ENCODE measurements at places on chromosomes 1 and 21.

GRCh38 chr1:192941722-192942411, 117.3 kb downstream of the UCHL5 start:
- DNase-seq: no peak

- no peak for DNase-seq
Observed at GRCh38 chr1:60831780-60832179, 250.6 kb upstream of the NFIA start.

DNA sequence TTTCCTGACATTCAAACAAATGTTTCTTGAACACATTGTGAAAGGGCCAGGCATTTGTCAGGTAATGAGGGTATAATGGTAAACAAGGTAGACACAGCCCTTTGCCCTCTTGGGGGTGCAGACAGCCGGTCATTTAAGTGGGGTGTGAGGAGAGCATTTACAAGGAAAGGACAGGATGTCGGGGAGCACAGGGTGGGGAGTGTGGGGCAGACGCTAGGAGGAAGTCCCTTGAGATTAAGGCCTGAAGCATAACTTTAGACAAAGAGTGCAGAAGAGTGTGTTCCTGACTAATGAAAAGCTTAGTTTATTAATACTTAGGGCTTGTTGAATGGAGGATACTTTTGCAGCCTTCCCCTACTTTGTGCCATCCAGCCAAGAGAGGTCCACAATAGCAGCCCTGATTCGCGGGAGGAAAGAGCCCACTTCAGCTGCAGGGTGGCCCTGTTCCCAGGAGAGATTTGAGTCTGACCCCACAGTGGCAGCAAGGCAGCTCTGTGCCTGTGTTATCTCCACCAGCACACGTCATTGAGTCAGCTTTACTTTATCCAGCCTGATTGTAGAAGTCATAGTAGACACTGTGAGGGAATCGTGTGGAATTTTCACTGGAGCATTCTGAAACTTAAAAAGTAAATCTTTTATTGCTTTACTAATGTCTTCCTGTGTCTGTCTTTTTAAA, 35.1 kb downstream of the MPZL1 start:
- peak; percentile 17 for DNase-seq

DNA sequence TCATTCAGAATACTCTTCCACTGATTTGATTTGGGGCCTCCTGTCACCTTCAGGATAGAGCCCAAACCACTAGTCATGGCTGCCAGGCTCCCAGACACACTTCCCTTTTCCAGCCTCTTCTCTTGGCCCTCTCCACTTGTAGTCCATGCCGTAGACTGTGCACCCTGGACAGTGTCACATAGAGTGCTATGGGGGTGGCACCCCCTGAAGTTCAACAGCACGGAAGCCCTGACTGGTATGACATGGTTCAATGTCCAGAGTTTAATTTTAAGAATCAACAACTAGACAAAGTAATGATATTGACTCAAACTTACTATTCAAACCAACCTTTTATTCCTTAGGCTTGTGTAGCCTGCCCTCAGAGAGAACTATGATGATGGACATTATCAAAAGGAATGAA, 22.3 kb downstream of the FMO2 start:
- no peak for DNase-seq

DNA sequence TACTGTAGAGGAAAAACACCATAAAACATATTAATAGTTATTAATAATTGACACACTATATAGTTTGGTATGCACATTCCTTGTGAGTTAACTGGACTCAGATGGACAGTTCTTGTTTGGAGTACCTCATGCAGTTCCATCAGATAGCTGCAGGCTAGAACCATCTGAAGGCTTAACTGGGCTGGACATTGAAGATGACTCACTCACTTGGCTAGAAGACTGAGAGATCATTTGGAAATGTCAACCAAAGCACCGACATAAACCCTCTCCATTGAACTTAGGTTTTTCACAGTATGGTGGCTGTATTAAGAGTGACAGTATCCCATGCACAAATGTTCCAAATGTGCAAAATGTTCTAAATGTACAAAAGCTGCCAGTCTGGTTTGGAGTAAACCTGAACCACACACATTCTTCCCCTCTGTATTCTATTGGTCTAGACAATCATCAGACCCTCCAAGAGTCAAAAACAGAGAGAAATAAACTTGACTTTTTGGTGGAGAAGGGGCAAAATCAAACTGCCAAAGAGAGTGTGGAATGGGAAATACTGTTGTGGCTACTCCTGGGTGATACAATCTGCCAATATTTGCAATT, 708.4 kb downstream of the KCNT2 start:
- no peak for DNase-seq

DNA sequence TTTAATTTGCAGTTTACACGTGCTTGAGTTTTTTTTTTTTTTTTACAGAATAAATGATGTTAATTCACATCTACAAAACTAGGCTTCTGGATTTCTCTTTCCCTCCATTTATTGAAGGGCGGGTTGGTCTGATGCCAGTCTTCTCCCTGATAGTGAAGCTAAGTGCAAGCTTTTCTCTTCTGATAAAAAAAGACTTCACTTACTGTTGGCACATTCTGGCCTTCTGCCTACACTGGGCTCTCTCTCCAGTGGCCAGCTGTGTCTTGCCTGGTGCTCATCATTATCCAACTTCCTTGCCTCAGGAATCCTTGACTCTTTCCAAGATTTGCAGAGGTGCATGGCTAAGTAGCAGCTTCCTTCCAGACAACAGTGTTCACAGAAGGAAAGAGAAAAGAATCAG, 7.6 kb upstream of the RAP1A start:
- DNase-seq: no peak

DNA sequence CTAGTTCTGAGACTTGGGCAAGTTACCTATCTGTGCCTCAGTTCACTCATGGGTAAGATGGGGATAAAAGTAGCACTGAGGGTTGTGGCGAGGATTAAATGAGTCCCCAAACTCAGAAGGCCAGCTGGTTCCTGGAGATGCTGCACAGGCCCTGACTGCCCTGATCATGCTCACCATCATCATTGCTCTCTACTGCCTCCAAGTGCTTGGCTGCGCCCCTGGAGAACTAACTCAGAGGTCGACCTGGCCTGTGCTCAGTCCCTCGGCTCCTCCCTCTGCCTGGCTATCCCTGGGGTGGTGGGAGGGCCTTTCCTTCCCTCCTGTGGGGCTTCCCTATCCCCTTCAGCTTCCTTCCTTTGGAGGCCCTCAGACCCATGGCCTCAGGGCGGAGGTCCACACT, 5.6 kb downstream of the SLC5A9 start:
- no peak for DNase-seq

DNA sequence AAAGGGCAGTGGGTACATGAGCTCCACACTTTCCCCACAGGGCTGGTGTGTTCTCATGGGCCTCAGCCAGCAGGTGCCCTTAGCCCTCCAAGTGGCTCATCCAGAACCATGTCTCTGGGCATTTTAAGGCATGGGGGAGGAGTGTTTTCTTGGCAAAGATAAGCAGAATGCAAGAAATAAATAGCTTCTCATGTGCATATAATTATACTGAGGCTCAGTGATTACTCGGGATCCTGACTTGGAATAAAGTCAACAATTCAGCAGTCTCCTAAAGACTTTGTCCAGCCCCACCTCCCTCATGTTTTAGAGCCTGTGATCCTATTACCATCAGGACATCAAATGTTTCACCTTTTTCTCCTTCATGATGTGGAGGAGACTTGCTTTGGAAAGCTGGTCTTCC, 92.7 kb upstream of the COG2 start:
- no peak for DNase-seq

GRCh38 chr1:198861636-198862035, 222.8 kb downstream of the PTPRC start:
- DNase-seq: no peak

GRCh38 chr1:47738560-47739182, 258.5 kb downstream of the TRABD2B start:
- peak; percentile 85 for DNase-seq

GRCh38 chr1:203306965-203307541, 1.7 kb downstream of the BTG2 start:
- DNase-seq: no peak

GRCh38 chr1:164693564-164694359, 134.8 kb downstream of the PBX1 start:
- DNase-seq: no peak

DNA sequence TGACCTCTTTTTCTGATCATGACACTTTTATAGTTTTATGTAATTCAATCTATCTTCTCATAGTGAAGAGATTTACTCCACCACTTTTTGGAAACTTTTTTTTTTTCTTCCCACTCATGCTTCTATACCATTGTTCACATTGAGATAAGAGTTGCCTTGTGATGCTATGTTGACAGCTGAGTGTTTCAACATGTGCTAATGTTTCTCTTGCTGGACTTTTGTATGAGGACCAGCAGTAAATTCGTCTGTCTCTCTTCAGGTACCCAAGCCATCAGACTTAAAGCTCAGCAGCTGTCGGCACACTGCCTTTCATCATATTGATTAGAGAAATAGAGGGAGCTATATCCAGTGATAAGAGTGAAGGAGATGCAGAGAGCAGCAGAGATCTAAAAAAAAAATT, 227.0 kb downstream of the GRIK1 start:
- no peak for DNase-seq

- DNase-seq: no peak
Observed at GRCh38 chr1:35655196-35655595, 13.9 kb upstream of the PSMB2 start.

DNA sequence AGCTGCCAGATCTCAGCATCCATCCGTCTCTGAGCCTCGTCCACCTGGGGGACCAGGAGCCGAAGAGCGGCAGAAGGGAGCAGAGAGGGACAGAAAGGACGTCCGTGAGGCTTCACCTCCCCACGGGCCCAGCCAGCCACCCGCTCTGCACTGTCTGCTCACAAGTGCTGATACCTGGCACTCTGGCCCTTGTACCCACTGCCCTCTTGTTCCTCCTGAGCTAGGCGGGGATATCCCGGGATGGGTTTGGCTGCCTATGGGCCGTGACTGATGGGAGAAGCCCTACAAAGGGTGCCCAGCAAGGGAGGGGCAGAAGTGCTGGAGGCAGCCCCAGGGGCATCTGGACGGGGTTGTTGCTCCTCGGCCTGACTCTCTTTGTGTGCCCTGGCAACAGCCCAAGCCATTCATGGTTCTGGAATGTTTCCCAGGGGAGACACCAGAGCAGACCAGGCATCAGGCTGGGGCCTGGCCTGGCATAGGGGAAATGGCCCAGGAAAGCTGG, 57.6 kb downstream of the LDLRAD2 start:
- DNase-seq: peak; percentile 29

DNA sequence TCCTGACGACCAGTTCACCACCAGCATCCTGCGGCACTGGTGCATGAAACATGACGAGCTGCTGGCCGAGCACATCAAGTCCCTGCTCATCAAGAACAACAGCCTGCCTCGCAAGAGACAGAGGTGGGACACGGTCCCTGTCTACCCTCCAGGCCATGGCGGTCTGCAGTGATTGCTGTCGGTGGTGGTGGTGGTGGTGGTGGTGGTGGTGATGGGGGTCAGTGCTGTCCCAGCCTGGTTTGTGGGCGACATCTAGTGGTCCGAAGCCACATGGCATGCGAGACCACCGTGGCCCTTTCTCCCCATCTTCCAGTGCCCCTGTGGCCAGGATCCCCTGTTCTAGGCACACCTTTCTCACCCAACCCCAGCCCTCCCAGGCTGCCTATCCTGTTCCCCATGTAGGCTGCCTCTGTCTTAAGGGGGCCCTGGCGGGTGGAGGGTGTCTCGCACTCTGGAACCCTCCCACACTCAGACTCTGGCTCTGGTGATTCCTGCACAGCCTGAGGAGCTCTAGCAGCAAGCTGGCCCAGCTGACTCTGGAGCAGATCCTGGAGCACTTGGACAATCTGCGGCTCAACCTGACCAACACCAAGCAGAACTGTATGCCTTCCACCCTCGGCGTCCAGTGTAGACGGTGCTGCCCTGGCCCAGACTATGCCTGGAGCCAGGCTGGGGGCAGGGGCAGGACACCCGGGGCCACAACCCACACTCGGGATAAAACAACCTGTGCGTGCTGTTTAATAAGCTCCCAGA, 3.2 kb upstream of the SLC27A3 start:
- peak; percentile 48 for DNase-seq

DNA sequence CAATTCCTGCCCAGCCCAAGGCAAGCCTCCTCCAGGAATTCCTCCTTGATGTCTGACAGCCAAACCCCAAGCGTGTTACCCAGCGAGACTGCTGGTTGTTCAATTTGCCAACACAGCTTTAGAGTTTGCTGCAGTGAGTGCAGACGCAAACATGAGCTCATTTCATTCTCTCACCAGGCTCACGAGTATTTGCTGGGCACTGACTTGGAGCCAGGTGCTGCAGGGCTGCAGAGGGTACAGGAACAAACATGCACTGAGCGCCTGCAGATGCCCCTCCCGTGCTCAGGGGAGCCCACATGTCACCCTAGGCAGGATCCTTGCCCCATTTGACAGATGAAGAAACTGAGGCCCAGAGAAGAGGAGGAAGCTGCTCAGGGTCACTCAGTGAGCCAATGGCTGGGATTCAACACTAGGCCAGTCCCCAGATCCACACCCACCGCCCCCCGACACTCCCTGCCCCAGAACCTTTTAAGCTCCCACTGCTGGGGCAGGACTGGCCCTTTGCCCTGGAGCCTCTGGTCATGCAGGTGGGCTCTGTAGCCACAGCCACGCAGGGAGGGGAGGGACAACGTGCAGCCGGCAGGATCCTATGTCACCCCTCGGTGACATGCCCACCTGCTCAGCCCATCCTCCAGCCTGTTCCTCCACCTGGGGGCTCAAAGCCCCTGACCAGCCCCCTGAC, 363.7 kb downstream of the MATN1 start:
- peak; percentile 52 for DNase-seq

DNA sequence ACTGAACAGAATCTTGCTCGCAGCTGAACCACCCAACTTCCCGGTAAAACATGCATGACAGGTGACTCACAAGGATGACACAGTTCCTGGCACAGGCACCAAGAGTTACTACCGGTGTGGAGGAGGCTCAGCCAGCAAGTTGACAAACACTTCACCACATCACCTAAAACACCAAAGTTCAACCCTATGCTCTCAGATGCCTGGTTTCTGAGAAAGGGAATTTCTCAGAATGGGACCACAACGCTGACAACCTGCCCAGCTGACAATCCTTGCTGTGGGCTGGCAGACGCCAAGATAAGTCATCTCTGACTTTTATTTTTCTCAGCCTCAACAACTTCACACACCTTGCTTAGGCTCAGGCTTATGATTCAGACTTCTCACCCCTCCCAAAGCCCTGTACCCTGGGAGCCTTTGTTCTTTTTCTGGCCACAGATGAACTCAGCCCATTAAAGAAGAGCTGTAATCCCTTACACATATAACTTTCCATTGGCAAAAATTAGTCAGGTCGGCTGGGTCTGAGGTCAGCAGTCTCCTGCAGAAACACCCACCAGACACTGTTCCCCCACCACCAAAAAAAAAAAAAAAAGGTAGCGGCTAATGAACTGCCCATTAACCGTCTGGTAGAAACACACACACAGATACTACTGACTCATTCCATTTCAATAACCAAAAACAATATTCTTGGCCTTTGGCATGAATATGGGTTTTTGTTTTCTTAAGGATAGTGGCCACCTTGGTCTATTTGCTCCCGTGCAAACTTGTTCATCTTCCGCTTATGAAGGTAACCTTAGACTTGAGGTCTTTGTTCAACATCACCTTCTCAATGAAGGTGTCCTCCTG, 10.8 kb upstream of the TIAM1 start:
- DNase-seq: no peak

- DNase-seq: no peak
Observed at GRCh38 chr1:167663002-167663772, 33.2 kb downstream of the RCSD1 start.

- peak; percentile 32 for DNase-seq
Observed at GRCh38 chr1:29136391-29136915, 12.8 kb upstream of the TMEM200B start.

- no peak for DNase-seq
Observed at GRCh38 chr1:34404804-34405203, 228.1 kb downstream of the C1orf94 start.

GRCh38 chr1:22184892-22185612, 42.2 kb upstream of the WNT4 start:
- peak; percentile 84 for DNase-seq

Measured in lung (tissue), 17 donors.